Activated naive CD4-positive, alpha-beta T cell treated with anti-CD3 and anti-CD28 coated beads, Interleukin-2, amount 50 U/mL, for 16 hours (primary cell): ENCODE measurements at places on chromosomes 11 and 22.

GRCh38 chr22:25736378-25737011, 5.5 kb upstream of the MYO18B start:
- no peak for DNase-seq

DNA sequence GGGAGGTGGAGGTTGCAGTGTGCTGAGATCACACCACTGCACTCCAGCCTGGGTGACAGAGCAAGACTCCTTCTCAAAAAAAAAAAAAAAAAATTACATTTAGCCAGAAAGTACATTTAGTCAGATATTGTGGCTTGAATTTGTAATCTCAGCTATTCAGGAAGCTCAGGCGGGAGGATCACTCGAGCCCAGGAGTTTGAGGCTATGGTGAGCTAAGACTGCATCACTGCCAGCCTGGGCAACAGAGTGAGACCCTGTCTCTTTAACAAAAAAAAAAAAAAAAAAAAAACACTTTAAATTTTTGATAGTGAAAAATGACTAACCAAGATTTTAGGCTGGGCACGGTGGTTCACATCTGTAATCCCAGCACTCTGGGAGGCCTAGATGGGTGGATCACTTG, 27.3 kb downstream of the MRTFA start:
- no peak for DNase-seq

GRCh38 chr22:25060522-25061071, 108.1 kb downstream of the KIAA1671 start:
- DNase-seq = peak; percentile 51

GRCh38 chr11:117839380-117839881, 14.9 kb upstream of the FXYD2 start:
- no peak for DNase-seq

DNA sequence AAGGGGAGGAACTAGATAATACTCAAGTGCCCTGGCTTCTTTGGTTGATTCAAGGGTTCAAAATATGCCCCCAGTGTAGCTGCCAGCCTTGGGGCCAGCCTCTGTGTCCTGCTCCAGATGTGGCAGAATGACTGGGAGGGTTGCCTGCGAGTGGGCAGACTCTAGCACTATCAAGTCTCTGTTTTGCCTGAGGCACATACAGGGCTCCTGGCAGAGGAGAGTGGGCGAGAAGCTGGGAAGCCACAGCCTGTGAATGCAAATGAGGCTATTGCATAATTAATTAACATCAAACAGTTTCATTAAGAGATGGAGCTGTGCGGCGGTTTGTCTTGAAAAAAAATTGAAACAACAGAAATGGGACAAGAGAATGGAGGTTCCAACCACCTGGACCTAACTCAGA, 50.8 kb downstream of the BUD13 start:
- DNase-seq = no peak

DNA sequence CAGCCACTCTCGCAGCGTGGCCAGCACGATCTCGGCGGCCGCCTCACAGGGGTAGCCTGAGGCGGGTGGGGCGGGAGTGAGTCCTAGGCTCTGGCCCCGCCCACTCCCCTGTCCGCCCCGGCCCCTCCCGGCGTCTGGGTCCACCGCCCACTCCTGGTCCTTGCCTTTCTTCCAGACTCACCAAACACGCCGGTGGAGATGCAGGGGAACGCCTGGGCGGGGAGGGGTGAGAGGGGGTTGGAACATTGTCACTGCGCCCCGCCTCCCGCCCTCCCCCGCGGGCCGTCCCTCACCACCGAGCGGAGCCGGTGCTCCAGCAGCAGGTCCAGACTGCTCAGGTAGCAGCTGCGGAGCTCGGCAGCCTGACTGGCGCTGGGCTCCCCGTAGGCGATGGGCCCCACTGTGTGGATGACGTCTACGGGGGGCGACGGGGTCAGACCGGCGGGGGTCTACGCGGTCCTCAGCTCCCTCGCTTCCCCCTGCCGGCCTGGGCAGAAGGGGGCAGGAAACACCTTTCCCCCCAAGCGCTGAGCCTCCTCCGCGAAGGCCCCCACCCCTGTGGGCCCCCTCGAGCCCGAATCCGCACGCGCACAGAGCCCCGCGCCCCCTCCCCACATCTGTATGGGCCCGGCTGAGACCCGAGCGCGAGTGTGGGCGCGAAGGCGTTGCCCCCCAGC, 13.2 kb downstream of the OTUB1 start:
- peak; percentile 70 for DNase-seq
